ENCODE measurements at places on chromosomes 2 and 18.

GRCh38 chr18:75173125-75173432 is 35.9 kb downstream of the PTGR3 start:
- peak; percentile 18 for DNase-seq

DNA sequence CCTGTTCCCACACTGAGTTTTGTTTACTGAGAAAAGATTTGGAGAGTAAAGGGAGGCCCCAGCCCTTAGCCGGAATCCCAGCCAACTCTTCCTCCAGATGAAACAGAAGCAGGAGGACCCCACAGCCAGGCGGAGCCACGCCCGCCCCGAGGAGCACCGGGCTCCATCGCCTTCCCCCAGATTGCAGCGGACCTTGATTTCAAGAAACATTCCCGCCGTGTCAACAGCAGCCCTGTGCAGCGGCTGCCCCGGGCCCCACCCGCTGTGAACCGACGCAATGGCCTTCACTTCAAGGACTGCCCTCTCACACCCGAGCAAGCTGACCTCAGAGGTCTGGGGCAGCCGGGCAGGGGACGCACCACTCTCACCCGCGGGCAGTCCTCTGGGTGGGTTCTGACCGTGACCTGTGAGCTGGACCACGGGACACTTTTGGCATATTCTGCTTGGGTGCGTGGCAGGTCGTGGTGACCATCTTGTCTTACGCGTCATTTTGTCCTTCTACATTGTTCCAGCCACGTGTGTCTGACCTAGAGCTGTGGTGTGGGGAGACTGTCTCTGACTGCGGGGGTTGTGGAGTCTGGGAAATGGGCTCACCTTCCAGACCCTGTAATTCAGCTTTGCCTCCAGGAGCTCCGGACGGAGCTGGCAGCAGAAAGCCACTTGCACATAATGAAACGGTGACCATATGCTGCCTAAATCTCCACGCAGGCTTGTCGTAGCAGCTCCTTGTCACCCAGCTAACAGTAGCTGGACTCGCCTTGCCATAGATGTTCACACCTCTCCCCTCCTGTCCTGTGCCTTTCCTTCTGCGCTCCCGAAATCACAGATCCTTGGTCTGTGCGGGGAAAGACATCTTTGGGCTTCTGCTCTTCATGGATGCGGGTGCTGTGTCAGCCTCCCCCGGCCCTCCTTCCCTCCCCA is 32.0 kb upstream of the INHBB start:
- DNase-seq, result no peak

GRCh38 chr2:14219306-14219705 is 413.2 kb upstream of the LRATD1 start:
- no peak for DNase-seq

DNA sequence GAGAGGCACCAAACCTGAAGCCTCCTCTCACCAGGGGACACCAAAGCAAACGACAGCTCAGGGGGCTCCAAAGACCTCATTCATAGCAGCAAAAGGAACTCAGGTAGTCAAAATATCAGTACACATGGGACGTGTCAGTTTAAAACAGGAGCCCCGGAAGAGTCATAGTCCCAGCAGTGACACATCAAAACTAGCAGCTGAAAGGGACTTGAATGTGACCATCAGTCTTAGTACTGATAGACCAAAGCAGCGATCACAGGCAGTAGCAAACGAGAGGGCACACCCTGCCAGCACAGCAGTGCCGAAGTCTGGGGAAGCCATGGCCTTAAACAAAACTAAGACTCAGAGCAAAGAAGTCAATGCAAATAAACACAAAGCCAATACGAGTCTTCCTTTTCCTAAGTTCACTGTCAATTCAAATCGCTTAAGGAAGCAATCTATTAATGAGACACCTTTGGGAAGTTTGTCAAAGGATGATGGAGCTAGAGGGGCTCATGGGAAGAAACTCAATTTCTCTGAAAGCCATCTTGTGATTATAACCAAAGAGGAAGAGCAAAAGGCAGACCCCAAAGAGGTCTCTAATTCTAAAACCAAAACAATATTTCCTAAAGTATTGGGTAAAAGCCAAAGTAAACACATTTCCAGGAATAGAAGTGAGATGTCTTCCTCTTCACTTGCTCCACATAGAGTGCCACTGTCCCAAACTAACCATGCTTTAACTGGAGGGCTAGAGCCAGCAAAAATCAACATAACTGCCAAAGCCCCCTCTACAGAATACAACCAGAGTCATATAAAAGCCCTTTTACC is 1.2 kb downstream of the GALNT5 start:
- no peak for DNase-seq

DNA sequence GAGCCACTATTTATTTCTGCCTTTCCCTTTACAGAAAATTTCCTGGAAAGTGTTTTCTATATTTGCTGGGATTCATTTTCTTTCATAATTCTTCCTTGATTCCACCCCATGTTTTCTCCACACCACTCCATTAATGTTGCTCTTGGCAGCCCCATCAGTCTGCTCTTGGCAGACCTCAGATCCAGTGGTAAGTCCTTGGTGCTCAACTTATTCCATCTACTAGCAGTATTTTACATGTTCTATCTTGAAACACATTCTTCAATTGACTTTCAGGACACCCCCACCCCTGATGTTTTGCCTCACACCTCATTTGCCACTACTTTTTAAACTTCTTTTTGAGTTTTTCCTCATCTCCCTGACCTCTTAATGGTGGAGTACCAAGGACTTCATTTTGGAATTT is 65.0 kb downstream of the HNMT start:
- DNase-seq, result no peak

DNA sequence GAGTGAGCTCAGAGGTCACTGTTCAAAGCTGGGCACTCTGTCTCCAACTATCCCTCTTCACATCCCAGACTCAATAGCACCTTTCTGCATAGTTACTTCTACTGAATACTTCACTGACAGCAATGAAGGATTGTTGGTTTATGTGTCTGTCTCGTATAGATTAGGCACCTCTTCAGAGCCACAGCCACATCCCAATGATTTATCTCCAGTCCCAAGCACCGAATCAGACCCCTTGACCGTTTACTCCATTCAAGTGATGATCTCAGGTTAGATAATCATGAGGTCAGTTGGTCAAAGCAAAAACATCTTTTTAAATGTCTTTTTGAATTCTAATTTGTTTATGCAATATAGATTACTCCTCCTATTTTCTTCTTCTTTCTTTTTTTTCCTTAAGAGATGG is 14.7 kb downstream of the NEDD4L start:
- DNase-seq, result no peak
